Inflammatory macrophage treated with lipopolysaccharide for 1 hour (primary cell): ENCODE measurements at places on chromosomes 3 and 15.

DNA sequence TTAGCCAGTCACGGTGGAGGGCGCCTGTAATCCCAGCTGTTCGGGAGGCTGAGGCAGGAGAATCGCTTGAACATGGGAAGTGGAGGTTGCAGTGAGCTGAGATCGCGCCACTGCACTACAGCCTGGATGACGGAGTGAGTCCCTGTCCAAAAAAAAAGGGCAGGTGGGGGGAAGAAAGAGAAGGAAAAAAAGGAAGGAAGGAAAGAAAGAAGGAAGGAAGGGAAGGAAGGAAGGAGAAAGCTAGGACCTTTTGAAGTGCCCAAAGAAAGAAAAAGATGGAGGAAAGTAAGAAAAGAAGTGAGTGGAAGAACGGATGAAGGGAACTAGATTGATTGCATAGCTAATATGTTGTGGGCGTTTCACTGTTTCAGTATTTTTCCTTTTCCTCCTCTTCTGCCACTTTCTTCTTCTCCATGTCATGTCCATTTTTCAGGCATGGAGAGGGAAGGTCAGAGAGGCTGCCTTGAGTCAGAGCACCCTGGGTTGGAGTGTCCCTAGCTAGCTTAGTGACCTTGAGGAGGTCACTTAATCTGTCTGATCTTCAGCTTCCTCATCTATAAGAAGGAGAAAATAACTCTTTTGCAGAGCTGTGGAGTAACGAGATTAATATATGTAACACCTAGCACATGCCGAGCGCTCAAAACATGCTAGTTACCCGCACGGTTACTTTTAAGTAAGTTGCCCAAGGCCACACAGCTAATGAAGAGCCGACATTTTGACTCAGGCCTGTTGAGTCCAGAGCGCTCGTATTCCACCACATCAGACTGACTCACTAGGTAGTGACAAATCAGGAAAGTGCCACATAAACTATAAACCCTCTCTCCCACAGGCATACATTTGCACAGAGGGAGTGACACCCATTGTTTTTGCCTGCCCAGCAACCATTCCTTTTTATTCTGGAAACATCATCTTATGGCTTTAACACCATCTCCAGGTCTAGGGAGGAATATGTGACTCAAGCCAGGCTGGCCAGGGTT lies 42.2 kb downstream of the BHLHE40 start:
- peak; percentile 49 for DNase-seq

GRCh38 chr3:196868297-196868661 lies 559 bp downstream of the SENP5 start:
- DNase-seq: peak; percentile 43

DNA sequence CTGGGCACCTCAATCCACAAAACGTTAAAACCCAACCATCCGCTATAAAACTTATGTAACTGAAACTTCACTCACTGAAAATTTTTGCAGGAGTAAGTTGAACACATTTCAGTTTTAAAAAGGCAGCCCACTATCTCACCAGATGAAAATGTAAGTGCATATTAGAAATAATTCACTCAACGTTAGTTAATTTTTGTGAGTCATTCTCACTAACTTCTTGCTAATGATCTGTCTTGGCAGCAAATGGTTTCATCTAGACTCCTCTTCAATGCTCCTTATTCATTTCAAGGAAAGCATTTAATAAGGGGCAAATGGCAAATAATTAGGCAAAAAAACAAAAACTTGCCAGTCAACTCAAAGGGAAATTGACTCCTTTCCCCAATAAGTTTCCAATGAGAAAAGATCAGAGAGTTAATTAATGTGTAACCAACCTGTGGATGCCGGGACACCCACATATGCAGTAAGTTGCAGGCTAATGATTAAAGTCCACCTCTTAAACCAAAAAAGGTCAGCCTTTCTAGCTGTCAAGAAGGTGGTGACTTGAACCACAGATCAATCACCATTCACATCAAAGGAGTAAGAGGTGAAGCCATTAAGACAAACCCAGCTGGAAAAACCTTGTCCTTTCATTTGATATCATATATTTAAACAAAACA lies 22.9 kb upstream of the PRICKLE2 start:
- DNase-seq: no peak

GRCh38 chr15:99582508-99582960 lies 16.8 kb downstream of the MEF2A start:
- no peak for DNase-seq

DNA sequence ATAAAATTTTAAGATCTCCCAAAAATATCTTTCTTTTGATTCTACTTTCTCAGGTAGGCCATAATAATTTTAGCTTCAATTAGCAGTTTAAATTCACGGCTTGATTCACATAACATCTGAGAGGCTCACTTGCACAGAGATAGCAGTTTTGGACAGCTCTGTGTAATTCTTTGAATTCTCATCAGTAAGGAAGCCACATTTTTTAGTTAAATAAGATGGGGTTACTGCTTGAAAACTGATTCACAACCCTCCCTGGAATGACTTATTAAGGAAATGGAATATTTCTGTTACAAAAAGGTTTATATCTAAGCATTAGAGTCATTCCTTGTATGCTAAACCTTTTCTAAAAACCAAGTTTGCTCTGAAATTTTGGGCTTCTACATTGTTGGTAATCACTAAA lies 212.7 kb downstream of the ALCAM start:
- no peak for DNase-seq

GRCh38 chr3:64030741-64031140 lies 7.4 kb upstream of the PSMD6 start:
- peak; percentile 77 for DNase-seq

DNA sequence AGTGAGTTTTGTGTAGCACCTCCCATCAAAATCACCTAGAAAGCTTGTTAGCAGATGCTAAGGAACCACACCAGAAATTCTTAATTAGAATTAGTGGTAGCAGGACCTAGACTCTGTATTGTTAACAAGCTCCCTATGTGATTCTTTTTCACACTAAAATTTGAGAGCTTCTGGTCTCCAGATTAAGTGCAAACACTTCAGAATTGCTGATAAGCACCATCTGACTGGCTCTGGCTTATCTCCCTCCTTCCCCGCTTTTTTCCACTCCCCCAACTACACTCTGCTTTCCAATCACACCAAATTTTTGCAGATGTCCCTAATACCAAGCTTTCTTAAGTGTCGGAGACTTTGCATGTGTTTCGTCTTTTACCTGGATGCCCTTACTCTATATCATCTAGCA lies 410.1 kb upstream of the DPH6 start:
- no peak for DNase-seq

DNA sequence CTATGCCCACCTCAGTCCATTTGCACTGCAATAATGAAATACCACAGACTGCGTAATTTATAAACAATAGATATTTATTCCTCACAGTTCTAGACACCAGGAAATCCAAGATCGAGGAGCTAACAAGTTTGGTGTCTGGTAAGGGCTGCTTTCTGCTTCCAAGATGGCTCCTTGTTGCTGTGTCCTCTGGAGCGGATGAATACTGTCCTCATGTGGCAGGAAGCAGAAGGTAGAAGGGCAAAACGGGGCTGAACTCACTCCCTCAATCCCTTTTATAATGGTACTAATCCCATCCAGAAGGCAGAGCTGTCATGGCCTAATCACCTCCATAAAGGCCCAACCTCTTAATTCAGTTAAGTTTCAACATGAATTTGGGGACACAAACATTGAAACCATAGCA lies 75.3 kb downstream of the P2RY1 start:
- no peak for DNase-seq

DNA sequence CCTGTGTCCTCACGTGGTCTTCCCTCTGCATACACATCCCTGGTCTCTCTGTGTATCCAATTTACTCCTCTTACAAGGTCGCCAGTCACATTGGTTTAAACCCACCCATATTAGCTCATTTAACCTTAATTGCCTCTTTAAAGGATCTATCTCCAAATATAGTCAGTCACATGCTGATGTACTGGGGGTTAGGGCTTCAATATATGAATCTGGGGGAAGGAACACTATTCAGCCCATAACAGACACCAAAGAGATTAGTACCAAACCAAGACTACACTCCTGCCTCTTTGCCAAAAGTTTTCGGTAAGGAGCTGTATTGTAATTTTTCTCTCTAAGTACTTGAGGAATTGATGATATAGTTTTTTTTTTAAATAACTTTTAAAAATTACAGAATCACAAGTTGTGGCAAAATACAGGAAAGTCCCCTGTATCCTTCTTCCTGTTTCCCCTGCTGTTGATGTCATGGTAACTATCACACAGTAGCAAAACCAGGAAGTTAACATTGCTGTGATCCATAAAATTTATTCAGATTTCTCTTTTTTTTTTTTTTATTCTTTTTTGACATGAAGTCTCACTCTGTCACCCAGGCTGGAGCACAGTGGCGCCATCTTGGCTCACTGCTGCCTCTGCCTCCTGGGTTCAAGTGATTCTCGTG lies 67.8 kb downstream of the SLCO3A1 start:
- DNase-seq: peak; percentile 93

DNA sequence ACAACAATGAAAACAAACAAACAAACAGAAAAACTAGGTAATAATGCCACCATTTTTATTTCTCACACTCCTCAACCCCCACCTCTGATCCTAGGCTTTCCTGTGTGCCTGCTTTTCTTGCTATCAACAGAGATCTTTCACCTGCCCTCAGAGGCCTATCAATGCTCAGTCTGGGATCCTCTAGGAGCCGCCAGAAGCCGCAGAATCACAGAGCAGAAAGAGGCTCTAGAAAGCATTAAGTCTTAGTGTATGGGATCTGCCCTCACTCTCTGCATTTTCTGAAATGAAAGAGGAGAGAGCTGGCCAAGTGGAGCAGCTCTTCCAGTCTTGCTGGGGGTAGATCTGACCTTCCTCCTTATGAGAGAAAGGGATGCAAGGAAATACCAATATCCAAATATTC lies 306.8 kb downstream of the TUSC7 start:
- DNase-seq: no peak

GRCh38 chr3:112931736-112932521 lies 43.0 kb downstream of the CD200R1 start:
- DNase-seq: peak; percentile 40

GRCh38 chr15:45180201-45180600 lies 7.6 kb downstream of the SHF start:
- no peak for DNase-seq

GRCh38 chr15:31208817-31209216 lies 107.3 kb upstream of the TRPM1 start:
- DNase-seq: no peak

DNA sequence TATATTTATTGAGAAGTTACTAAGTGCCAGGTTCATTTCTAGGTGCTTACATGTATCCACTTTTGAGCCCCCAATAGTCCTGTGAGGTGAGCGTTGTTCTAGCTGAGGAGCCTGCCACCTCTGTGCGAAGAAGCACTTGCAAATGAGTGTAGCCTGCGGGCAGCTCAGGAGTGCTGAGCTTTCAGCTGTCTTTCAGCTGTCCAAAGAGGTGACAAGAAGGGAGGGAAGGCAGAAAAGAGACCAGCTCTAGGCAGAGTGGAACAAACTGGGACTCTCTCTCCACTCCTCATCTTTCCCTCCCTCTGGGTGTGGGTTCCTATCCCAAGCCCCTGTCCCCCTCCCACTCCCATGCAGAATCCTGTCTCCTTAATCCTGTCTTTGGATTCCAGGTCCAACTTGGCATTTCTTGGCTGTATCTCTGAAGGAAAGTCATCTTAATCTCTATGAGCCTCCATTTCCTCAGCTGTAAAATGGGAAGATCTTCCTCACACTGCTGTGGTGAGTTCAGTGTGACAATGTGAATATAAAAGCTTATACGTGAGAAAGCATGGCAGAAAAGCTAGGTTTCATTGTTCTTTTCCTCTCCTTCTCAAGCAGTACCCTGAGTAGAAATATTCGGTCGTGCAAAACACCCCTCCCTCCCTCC lies 6.7 kb upstream of the SRP14 start:
- no peak for DNase-seq

DNA sequence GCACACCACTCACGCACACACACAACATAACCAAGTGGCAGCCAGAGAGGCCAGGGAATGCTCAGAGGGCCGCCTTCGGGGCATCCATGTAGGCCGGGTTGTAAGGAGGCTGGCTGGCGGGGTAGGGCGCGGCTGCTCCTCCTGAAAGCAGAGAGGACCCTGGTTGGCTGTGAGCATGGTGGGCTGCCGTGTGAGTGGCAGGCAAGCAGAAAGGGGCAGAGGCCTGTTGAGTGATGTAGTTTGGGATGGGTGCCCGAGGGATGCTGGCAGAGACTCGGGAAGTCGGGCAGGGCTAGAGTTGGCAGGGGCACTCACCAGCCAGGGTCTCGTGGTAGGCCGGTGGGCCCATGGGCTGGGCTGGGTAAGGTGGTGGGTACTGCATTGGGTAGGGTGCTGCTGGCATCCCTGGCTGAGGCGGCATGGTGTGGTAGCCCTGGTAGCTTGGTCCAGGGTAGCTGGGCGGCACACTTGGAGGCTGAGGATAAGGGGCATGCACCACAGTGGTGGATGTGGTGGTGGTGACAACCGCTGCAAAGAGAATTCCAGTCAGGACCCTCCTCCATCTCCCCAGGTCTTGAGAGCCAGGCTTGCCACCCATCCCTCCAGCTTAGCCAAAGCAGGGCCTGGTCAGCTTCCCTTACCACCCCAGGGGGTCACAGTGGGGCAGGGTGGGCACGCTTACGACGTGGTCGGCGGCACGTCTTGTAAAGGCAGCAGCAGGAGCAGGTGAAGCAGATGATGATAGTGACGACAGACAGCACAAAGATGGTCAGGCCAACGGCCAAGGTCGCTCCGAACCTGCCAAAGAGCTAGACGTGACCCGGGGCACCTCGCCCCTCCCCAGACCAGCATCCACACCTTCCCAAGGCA lies 22.7 kb downstream of the ATRIP start:
- no peak for DNase-seq

- DNase-seq: no peak
Measured at GRCh38 chr3:43019006-43019809, 40.1 kb downstream of the GASK1A start.

GRCh38 chr3:43015991-43016865 lies 37.1 kb downstream of the GASK1A start:
- DNase-seq: no peak

GRCh38 chr3:49689046-49689907 lies at the start of the genes MST1 and RNF123:
TSS of gene MST1 (minus strand) at chr3:49689474. CDS start at chr3:49688691, 783 bp downstream.
TSS of gene RNF123 (plus strand) at chr3:49689557. CDS start at chr3:49691166, 1,609 bp downstream.
- DNase-seq: peak; percentile 77

DNA sequence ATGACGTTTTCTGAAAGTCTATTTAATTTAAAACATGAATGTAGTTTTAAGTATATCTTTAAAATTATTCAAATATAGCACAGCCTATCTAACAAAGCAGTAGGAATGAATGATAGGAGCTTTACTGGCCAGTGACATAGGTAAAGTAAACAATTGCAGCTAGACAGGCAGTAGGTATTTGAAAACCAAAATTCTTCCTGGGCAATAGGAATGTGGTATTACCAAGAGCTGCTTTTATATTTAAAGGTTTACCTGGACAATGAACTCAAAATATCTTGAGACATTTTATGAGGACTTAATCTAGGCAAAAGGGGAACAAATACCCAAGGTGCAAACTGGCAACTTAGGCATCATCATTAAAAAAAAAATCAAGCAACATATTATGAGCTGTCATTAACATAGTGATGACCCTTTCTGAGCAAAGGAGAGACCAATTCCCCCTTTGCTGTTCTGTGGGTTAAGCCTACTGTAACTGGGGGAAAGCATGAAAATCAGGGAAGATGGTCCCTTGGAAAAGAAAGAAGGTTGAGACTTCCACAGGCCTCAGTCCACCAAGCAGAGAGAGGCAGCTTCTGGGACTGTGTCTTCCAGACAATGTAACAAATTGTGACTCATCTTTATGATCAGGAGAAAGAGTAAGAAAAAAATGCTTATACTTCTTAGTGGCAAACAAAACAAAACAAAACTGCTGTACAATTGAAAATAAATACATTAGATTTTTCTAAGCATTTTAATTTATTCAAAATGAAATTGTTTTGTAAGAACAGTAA lies 12.9 kb downstream of the ISL2 start:
- no peak for DNase-seq

- DNase-seq: no peak
Measured at GRCh38 chr15:85865070-85865684, 70.5 kb upstream of the KLHL25 start.

- DNase-seq: peak; percentile 39
Measured at GRCh38 chr15:74955796-74956647, 550 bp downstream of the RPP25 start.

- DNase-seq: no peak
Measured at GRCh38 chr3:151276687-151277042, 1.7 kb downstream of the P2RY14 start.
